Stimulated activated CD8-positive, alpha-beta memory T cell treated with anti-CD3 and anti-CD28 coated beads, Interleukin-2, amount 100 ng/mL, for 1 hour (primary cell): ENCODE measurements at places on chromosomes 12 and 14.

DNA sequence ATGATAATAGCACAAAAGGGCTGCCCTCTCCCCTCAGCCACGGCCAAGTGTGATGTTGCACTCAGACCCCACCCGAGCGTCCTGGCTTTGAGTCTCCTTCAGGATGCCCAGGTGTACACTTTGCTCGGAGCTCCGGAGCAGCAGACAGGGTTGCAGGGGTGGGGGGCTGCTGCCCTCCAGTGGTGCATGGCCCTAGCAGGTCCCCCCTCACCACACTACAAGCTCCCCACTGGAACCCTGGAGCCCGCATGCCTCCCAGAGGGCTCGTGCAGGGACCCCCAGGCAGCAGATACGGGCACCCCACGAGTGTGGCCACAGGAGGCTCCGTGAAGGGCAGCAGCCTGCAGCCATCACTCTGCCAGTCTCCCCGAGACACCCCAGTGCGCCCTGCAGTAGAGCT is 69.9 kb upstream of the C14orf180 start:
- DNase-seq, result no peak

DNA sequence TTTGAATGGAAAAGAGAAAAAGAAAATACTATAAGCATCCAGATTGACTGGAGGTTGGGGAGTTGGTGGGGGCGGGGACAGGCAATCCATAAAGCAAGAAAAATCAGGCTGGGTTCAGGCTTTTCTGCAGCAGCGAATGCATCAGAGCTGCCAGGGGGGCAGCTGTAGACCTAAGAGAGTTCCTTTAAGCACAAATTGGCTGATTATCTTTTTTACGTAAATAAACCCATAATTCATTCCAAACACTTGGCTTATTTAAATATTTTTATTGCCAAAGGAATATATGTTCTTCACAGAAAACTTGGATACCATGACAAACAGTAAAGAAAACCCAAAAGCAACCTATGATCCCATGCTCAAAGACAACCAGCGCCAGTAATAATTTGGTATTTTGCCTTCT is 10.2 kb downstream of the BDKRB2 start:
- DNase-seq, result no peak

DNA sequence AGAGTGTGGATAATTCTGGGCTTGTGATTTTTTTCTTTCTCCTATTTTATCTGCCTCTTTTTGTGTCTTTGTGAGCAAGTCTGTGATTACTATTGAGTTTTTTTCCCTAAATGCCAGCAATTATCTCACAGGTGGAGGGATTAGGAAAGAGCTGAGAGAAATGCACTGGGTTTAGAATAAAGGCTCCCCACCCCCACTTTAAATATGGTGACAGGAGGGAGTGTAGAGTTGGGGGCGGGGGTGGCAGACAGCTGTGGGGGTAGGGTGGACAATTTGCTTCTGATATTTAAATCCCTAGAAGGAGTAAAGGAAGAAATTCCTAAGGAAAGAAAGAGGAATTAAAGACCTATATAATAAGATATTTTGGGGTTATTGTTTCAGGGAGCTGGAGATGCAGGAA is 145.9 kb downstream of the NRXN3 start:
- no peak for DNase-seq

GRCh38 chr12:69284131-69284530 is 44.8 kb downstream of the CPSF6 start:
- no peak for DNase-seq

DNA sequence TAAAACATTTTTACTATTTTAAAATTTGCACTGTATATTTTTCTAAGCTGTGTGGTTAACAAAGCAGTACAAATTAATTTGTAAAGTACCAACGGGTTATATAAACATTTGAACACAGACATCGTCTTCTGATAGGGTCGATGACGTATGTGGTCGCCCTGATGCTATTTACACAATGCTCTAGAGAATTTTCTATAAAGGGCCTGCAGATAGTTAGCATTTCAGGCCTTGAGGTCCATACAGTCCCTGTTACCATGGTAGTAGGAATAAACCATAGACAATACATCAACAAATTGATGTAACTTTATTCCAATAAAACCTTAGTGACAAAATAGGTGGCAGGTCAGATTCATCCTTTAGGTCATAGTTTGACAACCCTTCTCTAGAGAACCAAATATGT is 25.7 kb upstream of the PDZRN4 start:
- DNase-seq, result no peak

- no peak for DNase-seq
These were observed 147.9 kb downstream of the PPM1H start for GRCh38 chr12:62787023-62787422.

DNA sequence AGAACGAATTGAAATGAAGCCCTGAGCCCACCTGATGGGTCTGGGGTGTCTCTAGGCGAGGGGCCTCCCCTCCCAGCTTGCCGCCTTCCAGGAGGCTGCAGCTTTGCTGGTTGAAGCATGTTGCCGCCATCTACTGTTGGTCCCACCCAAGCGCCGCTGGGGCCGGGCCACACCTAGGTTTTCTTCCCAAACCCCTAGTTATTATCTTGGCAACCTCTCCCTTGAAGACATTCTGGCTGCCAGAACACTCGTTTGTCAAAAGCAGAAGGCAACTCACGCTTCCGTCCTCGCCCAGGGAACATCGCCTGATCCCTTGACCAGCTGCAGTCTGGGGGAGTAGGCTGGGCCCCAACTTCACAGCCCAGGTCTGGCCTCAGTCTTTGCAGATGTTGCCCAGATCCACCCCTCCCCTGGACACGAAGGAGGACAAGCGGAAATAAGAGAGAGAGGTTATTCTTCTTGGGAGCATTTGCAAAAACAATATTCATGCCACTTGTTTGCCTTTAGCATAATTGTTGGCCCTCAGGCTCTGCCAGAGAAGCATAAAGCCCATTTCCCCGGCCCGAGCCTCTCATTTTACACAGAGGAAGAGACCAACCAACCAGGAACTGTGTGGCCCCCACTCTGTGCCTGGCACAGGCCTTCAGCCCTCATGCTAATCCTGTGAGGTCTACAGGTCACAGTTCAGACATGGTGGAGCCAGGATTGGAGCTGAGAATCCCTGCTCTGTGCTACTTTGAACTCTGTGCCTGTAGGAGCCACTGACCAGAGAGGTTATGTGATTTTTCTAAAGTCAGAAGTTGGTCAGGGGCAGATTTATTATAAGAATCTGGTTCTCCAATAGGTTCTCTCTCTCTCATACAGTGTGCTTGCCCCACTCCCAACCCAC is 6.8 kb downstream of the EMP1 start:
- no peak for DNase-seq

DNA sequence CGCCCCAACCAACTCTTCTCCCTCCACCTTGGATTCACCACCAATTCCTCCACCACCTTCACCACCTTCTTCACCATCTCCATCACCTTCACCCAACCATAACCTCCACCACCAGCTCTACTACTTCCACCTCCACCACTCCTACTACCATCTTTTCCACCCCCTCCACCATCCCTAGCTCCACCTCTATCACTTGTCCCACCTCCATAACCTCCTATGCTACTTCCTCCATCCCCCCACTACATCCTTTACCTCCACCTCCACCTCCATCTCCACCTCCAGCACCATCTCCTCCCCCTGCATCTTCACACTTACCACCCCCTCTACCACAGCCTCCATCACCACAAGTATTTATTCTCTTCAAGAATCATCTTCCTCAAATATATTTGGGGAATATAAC is 254.9 kb upstream of the EGLN3 start:
- no peak for DNase-seq

- no peak for DNase-seq
These were observed 988 bp upstream of the TMEM263 start for GRCh38 chr12:106954462-106955376.

GRCh38 chr14:59060841-59061240 is 127.6 kb upstream of the DAAM1 start:
- no peak for DNase-seq

- DNase-seq, result no peak
These were observed 16.4 kb upstream of the MIA2 start for GRCh38 chr14:39217214-39217879.

DNA sequence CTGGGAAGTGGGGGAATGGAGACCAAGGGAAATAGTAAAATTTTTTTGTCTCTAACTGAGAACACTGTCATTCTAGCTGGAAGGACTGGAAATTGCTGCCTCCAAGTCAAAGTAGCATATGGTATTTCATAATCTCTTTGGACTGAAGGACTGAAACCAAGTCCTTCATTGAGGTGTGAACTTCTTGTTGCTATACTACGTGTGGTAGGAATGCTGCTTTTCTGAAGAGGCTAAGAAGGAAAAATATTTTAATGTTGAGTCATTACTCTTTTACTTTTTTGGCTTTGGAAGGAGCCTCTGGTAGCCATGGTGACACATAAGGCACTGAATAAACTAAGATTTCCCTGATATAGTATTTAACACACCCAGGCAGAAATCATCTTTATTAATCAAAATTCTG is 465.4 kb downstream of the NPAS3 start:
- DNase-seq, result no peak

- DNase-seq, result no peak
These were observed 87.2 kb upstream of the FGD4 start for GRCh38 chr12:32312049-32312670.

DNA sequence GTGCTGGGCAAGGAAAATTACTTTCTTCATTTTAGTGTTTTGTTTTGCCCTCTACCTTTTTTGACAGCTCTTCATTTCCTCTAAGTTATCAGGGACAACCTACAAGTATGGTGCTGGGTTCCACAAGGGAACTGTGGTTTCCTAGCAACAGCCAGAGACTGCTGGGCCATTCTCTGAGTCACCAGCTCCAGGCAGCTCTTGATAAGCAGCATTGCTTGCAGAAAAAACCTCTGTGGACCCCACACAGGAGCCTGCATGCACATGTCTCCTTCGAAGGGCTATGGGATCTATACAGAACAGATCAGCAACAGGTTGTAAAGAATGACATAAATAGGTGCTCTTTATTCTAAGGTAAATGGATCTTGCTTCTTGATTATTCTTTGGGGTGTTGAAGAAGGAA is 81.0 kb upstream of the CCDC196 start:
- no peak for DNase-seq

DNA sequence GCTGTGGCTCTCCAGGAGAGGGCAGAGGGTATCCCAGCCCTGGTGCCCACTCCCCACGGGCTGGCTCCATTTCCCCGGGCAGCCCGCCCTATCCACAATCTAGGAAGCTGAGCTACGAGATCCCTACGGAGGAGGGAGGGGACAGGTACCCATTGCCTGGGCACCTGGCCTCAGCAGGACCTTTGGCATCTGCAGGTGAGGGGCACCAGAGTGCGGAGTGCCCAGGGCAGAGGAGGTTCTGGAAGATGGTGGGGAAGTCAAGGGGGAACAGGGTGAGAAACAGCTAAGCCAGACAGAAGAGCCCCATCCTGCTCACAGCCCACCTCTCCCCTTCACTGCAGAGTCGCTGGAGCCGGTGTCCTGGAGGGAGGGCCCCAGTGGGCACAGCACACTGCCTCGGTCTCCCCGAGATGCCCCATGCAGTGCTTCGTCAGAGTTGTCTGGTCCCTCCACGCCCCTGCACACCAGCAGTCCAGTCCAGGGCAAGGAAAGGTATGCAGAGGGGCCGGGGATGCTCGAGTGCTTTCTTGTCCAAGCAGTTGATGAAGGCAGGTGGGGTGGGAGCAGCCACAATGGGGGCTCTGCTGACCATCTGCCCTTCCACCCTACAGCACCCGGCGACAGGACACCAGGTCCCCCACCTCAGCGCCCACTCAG is 10.3 kb downstream of the TNS2 start:
- DNase-seq, result no peak

- no peak for DNase-seq
These were observed 13.1 kb upstream of the CHD4 start for GRCh38 chr12:6620137-6620884.

GRCh38 chr12:43179486-43179885 is 372.5 kb downstream of the ADAMTS20 start:
- no peak for DNase-seq

DNA sequence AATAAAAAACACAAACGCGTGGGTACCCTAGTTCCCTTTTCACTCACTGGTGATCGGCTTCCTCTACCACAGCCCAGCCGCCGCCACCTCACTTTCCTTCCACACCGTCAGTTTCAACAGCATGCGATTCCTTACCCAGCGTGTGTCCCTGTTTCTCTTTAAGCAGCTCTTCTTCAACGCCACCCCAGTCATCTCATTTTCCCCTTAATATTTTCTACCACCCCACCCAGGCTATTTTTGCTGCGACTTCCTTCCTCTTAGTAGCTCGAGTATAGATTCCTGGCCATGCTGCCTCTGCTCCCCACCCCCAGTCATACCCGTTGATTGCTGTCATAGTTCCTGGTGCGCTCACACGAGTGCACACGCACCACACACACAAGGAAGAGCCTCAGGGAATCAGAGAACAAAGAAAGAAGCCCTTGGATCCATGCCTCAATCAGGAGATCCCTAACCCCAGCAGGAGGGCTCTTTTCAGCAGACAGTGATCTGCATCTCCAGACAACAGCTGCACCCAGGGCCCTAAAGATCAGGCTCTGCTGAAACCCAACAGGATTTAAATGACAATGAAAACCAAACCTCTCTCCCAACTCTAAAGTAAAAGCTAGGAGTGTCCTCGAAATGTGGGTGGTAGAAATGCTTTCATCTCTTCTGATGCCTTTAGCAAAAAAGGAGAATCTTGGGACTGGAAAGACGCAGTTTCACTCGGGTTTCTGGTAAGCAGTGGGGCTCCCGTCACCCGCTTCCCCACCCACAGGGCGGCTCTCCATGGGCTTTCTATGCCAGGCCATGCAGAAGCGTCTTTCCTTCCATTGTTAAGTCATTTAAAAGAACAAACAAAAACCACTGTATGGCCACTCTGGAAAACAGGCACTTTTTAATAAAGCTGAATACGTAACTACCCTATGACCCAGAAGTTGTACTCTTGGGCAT is 23.8 kb downstream of the VPS37B start:
- DNase-seq, result no peak

- DNase-seq, result no peak
These were observed 4.9 kb upstream of the DYNLL1 start for GRCh38 chr12:120490833-120491512.

- DNase-seq, result no peak
These were observed 726.2 kb downstream of the SLC6A15 start for GRCh38 chr12:84186433-84186832.

GRCh38 chr12:22415342-22416309 is 81.1 kb upstream of the ST8SIA1 start:
- no peak for DNase-seq

GRCh38 chr12:65419284-65420072 is 141.0 kb downstream of the MSRB3 start:
- DNase-seq, result no peak

GRCh38 chr14:68518166-68518565 is 274.7 kb downstream of the ZFP36L1 start:
- DNase-seq, result no peak

DNA sequence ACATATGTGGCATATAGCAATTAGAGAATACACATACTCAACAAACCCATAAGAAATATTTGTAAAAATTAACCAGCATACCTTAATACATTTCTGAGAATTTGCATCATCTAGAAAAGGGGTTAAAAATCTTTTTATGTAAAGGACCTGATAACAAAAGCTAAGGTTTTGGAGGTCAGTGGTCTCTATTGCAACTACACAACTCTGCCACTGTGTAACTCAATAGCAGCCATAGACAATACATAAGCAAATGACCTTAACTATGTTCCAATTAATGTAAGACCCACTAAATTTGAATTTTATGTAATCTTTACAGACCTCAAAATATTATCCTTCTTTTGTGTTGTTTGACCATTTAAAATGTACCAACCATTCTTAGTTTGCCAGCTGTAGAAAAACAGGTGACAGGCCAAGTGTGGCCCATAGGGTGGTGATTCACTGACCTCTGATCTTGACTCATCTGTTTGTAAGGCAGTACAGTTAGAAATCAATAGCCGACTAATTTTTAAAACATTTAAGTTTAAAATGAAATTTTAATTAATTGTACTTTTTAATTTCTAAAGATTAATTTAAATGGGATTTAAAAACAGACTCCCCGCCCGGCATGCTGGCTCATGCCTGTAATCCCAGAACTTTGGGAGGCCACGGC is 7.4 kb upstream of the EPS8 start:
- DNase-seq, result no peak
